ENCODE measurements at places on chromosomes 3 and 15.

- no peak for DNase-seq
Observed at GRCh38 chr3:58672451-58672850, 5.9 kb upstream of the FAM3D start.

GRCh38 chr3:153315781-153316180 is 153.8 kb downstream of the RAP2B start:
- DNase-seq: no peak

- no peak for DNase-seq
Observed at GRCh38 chr15:57439128-57440027, 63.1 kb downstream of the CGNL1 start.

DNA sequence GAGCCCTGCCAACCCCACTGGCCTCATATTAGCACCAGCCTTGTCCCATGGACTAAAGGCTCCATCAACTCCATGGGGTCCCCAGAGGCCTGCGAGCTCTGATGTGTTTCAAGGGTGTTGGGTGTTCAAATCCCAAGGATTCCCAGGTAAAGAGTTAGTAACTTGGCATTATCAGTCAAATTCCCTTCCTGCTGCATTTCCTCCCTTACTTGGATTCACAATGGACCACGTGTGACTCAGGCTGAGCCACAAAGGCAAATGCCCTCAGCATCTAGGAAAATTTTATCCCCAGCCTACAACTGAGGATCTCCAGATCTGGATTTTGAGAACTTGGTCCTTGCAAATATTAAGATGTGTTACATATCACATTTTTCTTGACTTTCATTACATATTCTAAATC is 58.8 kb downstream of the GADL1 start:
- no peak for DNase-seq

DNA sequence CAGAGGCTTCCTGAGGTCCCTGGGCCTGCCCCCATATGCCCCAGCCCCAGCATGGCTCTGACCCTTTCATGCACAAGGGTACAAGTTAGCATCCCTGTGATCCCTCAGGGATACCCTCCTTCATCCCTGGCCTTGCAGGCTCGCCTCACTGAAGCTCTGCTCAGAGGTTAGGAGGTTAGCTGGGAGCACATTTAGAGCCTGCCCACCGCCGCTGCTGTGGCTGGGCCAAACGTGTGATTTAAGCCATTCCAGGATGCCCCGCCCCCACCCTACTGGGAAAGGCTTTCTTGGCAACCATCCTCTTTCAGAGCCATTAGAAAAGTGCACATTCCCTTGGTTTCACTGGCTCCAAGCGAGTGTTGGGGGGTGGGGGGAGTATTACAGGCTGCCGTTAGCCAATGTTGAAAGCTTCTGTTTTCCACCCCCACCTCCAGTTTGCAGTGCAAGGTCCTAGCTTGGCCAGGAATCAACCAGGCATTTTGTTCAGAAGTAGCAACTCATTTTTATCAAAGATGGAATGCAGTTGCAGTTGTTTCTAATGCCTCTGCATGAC is 6.3 kb upstream of the HES1 start:
- DNase-seq: no peak

DNA sequence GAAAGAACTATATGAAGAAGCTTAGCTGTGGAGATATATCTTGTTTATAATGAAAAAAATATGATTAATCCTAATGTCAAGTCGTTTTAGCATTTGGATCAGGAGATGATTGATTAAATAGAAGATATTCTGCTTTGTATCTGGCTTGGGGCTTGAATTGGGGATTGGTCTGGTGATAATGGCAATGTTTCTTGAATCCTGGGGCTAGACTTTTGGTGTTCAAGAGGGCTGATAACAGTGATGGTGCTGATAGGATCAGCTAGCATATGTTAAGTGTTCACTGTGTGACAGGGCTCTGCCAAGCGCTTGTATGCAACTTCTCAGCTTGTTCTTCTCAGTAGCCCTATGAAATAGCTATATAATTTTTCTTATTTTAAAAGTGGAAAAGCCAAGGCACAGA is 20.2 kb downstream of the CNOT10 start:
- no peak for DNase-seq

- no peak for DNase-seq
Observed at GRCh38 chr15:72770673-72771328, 12.8 kb downstream of the ADPGK start.

DNA sequence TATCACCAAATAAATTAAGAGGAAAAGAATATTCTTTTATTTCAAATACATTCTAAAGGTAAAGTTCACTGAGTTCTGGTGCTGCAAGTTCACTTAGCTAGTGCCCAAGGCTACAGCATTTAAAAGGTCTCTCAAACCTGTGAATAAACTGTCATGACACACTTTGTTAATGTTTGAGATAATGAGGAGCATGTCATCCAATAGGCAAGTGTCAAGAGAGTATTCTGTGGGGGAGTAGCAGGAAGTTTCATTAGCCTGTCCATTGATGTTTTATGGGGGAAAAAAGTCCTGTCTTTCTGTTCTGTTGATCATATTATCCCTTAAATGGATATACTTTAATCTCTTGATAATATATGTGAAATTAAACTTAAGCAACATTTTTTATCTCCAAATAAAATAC is 4.0 kb downstream of the SPESP1 start:
- no peak for DNase-seq

DNA sequence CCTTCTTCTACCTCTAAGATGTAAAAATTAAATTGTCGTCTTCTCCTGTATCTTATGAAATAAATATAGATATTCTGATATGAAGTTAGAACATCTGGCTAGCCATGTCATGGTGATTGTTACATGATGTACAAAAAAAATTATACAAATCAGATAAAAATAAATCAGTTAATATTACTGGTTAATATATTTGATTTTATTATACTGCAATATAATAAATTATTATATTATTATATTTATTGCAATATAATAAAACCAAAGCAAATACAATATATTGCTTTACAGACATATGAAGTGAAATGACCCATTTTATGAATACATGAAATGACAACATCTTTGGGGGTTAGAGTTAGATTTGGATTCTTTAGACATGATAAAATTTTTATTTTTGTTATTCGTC is 72.3 kb upstream of the NAALADL2 start:
- DNase-seq: no peak

- no peak for DNase-seq
Observed at GRCh38 chr3:113193288-113193687, 18.1 kb upstream of the BOC start.

DNA sequence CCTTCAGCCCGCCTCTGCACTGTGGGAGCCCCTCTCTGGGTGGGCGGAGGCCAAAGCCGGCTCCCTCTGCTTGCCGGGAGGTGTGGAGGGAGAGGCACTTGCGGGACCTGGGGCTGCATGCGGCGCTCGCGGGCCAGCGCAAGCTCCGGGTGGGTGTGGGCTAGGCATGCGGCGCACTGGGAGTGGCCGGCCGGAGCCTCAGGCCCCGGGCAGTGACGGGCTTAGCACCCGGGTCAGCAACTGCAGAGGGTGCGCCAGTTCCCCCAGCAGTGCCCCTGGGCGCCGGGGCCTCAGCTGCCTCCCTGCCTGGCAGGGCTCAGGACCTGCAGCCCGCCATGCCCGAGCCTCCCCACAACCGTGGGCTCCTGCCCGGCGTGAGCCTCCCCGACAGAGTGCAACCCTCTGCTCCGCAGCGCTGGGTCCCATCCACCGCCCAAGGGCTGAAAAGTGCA is 98.9 kb upstream of the POU1F1 start:
- DNase-seq: no peak

GRCh38 chr3:42263354-42264346 is 2.3 kb downstream of the CCK start:
- no peak for DNase-seq

DNA sequence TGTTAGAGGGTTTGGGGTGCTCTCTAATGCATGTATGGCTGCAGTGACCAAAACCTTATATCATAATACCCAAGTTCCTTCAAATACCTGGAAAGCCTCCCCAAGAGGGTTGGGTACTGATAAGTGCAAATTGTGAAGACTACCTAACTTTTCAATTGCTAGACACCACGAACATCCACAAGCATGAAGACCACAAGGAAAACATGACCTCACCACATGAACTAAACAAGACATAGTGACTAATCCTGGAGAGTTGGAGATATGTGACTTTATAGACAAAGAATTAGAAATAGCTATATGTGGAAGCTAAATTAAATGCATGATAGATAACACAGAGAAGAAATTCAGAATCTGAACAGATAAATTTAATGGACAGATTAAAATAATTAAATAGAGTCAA is 23.9 kb upstream of the AADACL2 start:
- DNase-seq: no peak

DNA sequence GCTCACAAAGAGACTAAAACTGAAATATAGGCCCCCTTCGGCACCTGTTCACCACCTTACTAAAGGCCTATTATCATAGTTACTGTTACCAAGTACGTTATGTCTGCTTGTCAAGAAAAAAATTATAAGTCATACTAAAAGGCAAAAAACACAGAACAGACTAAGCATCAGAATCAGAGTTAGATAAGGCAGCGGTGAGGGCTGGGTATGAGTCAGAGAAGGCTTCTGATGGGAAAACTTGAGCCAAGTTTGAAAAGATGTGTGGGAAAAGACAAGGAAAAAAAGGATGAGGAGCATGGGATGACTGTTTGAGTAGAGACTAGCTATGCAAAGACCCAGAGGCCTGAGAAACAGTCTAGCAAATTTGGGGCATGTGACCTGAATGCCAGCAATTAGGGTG is 387.2 kb upstream of the SGO1 start:
- DNase-seq: no peak

- no peak for DNase-seq
Observed at GRCh38 chr3:121758727-121759450, 9.3 kb upstream of the GOLGB1 start.

- no peak for DNase-seq
Observed at GRCh38 chr3:10528046-10528445, 22.7 kb upstream of the ATP2B2 start.

DNA sequence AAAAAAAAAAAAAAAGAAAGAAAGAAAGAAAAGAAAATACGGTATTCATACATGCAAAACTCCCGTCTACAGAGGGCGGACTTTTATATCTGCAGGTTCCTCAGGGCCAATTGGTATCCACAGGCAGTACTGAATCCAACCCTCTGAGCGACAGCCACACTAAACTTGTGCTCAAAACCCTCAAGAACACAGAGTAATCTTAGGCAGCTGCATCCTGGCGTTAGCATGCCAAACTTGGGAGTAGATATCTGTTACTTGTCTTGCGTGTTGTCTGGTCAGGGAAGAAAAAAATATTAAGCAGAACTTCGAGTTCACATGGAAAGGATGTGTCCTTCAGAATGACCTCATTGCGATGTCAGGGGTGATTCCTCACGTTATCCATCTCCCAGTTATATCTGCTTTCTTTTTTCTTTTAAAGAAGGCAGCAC is 12.8 kb downstream of the SNAP23 start:
- DNase-seq: no peak
